ENCODE measurements at places on chromosomes 16 and 17.
A peak's percentile ranks its signal among the peaks of the same experiment; 100 is the strongest.

GRCh38 chr17:19644493-19645210 is 3.9 kb upstream of the ALDH3A2 start:
- no peak for DNase-seq

DNA sequence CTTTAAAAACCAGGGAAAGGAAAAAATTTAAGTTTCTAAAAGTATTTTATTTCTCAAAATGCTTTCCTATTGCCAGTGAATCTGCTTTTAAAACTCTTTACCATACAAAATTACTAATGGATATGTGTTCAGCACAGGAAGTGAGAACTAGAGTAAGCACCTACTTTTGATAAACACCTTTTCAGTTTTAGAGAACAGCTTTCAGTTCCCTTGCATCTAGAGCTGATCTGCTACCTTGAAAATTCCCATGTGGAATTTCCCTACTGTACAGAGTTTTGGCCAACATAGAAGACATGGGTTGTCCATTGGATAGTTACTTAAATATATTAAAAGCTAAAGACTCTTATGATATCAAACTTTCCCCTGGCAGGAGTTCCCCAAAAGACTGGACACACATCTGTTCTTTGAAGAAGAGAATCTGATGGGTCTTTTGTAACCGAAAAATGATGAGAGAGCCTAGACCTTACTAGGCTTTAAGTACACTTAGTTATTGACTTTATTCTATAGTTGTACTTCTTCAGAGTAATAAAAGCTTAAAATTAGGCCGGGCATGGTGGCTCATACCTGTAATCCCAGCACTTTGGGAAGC is 112.1 kb upstream of the CNTNAP4 start:
- no peak for DNase-seq

DNA sequence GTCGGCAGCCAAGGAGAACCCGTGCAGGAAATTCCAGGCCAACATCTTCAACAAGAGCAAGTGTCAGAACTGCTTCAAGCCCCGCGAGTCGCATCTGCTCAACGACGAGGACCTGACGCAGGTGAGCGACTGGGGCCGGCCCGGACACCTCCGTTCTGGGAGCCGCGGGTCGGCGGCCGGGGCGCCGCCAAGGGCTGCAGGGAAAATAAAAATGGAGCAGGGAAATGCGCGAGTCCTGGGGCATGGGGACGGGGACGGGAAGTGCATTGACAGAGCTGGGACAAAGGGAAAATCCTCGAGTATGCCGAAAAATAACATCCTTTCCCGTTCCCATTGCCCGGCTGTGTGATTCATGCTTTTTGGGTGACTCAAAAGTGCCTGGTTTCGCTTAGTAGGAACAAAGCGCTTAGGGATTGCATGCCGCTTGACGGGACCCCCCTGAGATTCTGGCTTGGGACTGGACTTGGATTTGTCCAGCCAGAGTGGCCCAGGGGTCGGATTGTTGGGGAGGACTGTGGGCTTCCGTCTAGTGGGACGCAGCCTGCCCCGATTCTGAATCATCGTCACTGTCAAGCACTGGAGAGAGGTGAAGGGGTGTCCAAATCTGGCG is 699 bp downstream of the MPRIP start:
- DNase-seq = no peak

DNA sequence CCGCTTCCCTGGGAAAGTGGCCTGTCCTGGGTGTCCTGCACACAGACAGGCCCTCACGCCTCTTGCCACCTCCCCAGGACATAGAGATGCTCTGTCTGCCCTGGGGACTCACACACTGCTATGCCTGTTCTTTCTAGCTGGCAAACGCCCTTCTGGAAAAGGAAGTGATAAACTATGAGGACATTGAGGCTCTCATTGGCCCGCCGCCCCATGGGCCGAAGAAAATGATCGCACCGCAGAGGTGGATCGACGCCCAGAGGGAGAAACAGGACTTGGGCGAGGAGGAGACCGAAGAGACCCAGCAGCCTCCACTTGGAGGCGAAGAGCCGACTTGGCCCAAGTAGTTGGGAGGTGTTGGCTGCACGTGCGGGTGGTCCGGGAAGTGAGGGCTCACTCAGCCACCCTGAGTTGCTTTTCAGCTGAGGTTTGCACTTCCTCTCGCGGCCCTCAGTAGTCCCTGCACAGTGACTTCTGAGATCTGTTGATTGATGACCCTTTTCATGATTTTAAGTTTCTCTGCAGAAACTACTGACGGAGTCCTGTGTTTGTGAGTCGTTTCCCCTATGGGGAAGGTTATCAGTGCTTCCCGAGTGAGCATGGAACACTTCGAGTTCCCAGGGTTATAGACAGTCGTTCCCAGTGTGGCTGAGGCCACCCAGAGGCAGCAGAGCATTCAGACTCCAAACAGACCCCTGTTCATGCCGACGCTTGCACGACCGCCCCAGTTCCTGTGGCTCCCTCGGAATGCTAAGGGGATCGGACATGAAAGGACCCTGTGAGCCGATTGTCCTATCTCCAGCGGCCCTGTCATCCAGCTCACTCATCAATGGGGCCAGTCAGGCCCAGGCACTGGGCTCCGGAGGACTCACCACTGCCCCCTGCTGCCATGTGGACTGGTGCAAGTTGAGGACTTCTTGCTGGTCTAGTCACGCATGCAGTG is 3.5 kb upstream of the RPL13 start:
- DNase-seq = peak; percentile 65

DNA sequence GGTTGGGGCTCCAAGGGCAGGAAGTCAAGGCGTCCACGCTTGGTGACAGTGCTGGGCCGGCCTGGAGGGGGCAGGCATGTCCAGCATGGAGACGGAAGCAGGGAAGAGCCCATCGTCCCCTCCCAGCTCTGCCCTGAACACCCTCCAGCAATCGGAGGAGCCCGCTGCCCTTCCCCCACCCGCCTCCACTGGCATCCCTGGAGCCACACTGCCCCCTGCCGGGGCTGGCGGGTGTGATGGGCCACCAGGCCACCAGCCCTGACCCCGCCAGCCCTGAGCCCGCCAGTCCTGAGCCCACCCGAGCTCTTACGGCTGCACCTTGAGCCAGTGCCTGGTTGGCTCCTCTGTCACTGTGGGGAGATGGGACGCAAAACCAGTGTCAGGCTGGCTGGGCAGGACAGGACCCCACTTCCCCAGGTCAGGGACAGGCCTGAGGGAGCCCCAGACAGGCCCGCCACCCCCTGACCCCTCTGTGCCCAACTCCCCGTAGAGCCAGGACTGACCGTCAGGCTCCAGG is 4.1 kb upstream of the CDH15 start:
- peak; percentile 72 for DNase-seq

DNA sequence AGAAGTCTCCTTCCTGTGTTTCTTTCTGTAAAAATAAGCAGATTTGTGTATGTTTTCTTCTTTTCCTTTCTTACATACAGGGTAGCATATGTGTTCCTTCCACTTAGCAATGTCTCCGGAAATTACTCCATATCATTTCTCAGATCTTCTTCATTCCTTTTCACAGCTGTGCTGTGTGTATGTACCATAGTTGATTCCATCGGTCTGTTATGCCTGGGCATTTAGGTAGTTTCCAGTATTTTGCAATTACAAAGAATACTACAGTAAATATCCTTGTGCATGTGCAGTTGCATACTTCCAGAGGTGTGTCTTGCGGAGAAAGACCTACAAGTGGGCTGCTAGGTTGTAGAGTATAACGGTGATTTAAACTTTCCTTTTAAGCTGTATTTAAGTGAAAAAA is 69.8 kb downstream of the CLEC16A start:
- DNase-seq = no peak

GRCh38 chr16:11677959-11678881 is 10.0 kb downstream of the SNN start:
- no peak for DNase-seq

GRCh38 chr16:48188449-48189102 is 32.8 kb upstream of the ABCC12 start:
- DNase-seq = no peak

- no peak for DNase-seq
Measured at GRCh38 chr16:4572715-4573114, 16.6 kb downstream of the C16orf96 start.

- no peak for DNase-seq
Measured at GRCh38 chr17:17142556-17142955, 63.6 kb downstream of the PLD6 start.

DNA sequence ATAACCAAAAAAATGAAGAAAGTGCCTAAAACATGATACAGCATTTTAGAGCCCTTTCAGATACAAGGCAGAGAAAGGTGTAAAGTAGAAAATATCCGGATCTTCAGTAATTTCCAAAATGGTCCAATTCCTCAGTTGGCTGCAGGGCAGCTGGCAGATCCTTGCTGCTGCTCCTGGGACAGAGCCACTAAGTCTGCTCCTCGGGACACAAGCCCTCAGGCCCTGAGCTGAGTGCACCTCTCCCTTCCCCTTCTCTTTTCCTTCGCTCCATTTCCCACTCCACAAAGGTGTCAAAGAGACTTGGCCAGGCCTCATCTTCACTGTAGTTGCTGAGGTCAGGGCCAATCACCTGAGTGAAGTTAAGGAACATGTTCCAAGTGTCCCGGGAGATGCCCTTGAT is 40.5 kb downstream of the DCUN1D3 start:
- no peak for DNase-seq

All from stimulated activated CD4-positive, alpha-beta T cell treated with anti-CD3 and anti-CD28 coated beads, Interleukin-15, amount 100 ng/mL, for 1 hour (primary cell).